ENCODE measurements at places on chromosomes 2 and 18.

- DNase-seq = peak; percentile 76
Measured at GRCh38 chr2:237923481-237924163, 43.2 kb upstream of the UBE2F start.

GRCh38 chr2:171102802-171103201, 57.9 kb downstream of the TLK1 start:
- DNase-seq = no peak

DNA sequence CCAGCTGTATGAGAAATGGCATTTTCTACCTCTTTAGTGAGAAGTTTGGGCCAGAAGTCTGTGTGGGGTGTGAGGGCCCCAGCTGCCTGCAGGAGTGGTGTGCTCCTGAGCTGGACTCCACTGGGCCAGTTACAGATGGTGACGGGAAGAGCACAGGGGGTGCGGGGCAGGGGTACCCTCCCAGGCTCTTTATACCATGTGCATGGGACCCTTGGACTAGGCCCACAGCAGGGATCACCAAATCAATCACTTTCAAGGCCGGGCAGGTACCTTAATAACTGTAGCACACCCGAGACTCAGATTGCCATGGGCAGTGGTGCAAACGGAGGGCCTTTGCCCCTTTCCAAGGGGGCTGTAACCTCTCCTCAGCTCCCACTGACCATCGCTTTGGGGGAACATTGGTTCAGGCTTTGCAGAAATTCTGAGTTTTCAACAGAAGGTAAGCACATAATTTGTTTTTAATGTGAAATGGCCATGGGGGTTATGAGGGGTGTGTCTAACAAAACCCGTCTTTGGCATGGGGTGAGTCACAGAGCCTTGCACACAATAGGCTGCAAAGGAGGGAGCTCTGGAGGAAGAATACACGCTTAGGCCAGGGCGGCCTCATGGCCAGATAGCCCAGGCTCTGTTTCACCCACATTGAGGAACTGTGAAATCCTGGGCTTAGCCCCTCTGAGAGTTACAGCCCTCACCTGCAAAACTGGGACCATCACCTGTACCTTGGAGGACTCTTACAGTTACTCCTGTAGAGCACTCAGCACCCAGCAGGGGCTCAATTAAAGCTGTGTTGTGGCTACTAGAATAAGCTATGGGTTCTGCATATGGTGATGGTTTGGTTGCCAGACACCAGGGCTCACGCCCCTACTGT, 141.0 kb upstream of the BCL2L11 start:
- DNase-seq = no peak

GRCh38 chr2:219285894-219286425, 6.8 kb downstream of the DNAJB2 start:
- no peak for DNase-seq

DNA sequence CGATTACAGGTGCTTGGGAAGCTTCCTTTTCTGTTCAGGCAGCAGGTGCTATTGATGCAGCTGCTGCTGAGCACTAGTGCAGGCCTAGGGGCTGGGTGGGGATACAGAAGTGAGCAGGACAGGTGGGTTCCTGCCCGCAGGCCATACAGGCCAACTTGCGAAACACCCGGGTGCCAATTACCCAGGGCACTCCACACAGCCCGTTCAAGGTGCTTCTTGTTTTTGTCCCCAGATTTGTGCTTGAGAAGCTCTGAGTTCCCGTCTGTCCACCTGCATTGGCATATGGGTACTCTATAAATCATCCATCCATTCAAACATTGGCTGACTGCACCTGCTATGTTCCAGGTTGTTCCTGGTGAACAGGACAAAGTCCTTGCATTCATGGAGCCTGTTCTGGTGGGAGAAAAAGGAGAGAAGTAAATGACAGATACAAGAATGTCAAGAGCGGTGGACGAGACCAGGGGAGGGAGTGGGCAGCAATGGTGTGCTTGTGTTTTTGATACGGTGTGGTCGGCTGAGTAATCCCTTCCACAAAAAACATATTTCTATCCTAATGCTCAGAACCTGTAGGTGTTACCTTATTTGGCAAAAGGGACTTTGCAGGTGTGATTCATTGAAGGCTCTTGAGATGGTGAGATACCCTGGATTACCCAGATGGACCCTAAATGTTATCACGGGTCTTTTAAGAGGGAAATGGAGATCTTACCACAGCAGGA, 31.4 kb downstream of the SH3BP4 start:
- DNase-seq = no peak

DNA sequence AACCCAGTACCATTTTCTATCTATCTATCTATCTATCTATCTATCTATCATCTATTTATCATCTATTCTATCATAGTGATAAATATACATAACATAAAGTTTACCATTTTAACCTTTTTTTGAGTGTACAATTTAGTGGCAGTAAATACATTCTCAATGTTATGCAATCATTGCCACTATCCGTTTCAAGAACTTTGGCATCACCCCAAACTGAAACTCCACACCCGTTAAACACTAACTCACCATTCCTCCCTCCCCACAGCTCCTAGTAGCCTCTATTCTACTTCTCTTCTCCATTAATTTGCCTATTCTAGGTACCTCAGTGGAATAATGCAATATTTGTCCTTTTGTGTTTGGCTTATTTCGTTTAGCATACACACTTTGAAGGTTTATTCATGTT, 82.5 kb upstream of the KCNE4 start:
- no peak for DNase-seq

DNA sequence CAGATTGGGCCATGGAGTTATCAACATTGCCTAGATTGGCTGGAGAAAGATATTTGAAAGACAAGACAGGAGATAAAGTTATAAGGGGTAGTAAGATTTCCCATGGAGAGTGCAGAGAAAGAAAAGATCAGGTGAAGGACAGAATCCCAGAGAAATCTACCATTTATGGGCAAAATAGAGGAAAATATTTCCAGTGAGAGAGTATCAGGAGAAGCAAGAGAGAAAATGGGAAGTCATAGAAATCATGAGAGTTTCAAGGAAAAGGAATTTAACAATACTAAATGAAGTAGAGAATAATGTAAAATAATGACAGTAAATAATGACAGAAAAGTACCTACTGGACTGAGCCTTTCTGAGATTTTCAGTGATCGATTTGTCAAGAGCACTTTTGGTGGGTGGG, 447.6 kb upstream of the CHST9 start:
- DNase-seq = no peak

DNA sequence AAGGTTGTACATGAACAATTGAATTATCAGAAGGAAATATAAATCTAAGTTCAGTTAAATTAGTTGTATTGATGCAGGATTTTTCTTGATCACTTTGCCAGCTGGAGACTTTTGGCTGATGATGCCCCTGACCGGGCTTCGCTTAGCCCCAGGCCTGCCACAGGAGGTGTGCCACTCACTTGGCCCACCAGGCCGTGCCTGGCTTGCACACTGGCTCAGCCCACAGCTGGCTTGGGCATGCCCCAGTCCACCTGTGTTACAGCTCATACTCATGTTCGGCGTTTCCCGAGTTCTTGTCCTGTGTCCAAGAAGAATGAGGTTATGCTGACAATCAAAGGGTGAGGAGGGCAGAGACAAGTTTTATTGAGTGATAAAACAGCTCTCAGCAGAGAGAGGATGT, 773.9 kb upstream of the FANCL start:
- no peak for DNase-seq

GRCh38 chr18:61824733-61825363, 68.0 kb downstream of the RNF152 start:
- no peak for DNase-seq

DNA sequence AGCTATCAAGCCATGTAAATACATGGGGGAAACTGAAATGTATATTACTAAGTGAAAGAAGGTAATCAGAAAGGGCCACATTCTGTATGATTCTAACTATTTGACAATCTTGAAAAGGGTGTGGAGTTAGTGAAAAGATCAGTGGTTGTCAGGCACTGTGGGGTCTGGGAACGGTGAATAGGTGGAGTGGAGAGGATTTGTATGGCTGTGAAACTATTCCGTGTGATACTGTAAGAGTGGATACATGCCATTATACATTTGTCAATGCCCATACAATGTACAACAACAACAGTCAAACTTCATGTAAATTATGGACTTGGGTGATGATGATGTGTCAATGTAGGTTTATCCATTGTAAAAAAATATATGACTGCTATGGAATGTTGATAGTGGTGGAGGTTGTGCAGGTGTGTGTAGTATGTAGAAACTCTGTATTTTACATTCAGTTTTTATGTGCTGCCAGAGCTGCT, 1116.2 kb downstream of the SUCLG1 start:
- DNase-seq = no peak

DNA sequence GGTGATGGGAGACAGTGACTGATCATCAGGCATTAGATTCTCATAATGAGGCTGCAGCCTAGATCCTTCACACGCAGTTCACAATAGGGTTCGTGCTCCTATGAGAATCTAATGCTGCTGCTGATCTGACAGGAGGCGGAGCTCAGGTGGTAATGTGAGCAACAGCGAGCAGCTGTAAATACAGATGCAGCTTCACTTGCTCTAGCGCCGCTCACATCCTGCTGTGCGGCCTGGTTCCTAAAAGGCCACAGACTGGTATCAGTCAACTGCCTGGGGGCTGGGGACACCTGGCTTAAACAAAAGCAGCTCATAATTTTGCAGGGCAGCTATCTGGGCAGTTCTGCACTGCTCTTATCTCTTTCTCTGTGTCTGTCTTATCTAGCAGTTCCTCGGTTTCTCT, 20.4 kb upstream of the CD226 start:
- DNase-seq = peak; percentile 32

DNA sequence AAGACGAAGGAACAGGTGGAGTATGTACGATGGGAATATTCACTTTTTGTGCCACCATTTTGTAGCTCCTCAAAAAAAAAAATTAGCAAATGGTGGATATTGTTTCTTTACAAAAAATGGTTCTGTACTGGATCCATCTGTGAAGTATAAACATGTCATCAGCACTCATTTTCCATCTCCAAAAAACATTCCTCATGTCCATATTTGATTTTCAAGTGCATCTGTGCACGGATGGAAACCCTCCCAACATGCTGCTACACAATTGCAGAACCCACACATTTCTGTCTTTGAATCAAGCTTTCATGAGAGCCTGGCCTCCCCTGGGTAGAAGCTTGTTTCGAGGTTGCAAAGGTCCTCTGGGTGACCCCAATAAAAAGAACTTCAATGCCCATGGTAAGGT, 59.6 kb upstream of the ZEB2 start:
- DNase-seq = no peak

DNA sequence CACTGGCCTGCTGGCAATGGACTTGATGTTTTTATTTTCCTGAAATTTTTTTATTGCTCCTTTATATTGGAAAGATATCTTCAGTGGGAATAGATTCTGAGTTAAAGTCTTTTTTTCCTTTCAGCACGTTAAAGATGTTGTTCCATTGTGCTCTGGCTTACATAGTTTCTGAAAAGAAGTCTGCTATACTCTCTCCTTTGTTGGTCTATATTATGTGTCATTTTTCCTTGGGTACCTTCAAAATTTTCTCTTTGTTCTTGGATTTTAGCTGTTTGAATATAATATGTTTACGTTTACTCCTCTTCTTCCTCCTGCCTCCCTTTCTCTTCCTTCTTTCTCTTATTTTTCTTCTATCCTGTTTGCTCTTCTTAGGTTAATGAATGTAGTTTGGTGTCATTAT, 105.5 kb downstream of the CAPN13 start:
- DNase-seq = no peak

- DNase-seq = no peak
Measured at GRCh38 chr2:98730707-98731040, 258 bp downstream of the MGAT4A start.

DNA sequence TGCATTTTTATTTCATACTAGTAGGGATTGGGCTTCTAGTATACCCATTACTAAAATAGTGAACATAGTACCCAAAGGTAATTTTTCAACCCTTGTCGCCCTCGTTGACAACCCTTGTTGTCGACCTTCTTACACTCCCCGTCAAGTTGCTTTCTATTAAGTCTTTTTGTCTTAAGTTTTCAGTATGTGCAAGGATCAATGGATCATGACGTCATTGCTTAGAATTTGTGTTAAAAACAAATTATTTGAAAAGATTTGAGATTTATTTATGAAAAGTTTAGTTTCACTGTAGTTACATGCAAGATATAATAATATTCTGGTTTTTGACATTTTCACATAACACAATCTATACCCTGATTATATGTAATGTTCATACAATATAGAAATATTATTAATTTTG, 110.4 kb downstream of the CBLN2 start:
- DNase-seq = no peak

- DNase-seq = no peak
Measured at GRCh38 chr2:128363934-128364361, 45.3 kb upstream of the HS6ST1 start.

GRCh38 chr2:106062627-106063026, 131.5 kb downstream of the UXS1 start:
- no peak for DNase-seq

GRCh38 chr18:50313031-50313607, 25.6 kb upstream of the CXXC1 start:
- DNase-seq = no peak

DNA sequence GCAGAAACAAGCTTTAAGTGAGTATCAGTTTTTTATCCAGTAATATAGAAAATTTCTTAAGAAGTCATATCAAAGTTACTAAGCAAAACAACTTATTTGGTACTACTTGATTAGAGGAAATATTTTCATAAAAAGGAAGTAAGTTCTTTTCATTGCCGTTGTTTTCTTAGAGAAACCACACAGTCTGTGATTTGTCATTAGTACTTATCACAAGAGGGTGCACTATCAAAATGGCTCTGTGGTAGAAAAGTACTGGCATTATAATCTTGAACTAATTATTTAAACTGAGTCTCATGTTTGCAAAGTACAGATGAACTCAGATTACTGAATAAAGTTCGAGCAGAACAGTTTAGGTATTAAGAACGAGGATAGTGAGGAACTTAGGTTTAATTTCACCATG, 93.4 kb downstream of the IKZF2 start:
- no peak for DNase-seq

DNA sequence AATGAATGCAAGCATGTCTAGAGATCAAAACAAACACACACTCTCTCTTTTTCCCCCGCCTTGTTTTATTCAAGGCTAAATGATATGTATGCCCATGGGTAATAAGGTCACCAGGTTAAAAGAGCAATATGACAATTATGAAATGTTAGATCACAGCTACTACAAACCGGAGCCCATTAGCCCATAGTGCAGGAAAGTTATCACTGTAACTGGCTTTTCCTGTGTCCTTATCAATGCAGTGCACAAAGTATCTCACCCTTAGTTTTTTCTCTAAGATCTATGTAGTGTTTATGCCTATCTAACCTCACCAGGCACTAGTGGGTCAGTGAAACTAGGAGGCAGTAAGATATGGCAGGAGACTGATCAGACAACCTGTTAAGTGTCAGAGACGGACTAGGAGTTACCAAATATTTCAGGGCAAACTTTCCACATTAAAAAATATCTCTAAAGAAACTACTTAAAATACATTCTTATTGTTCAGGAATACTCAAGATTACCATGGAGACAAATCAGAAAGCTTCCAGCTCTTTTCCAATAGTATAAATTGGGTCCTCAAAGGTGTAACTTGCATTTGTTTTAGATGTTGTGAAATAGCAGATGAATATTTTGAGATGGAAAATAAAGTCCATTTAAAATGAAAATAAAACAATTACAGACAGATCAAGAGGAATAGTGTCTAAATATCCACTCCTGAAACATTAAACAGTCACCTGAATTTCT, 282.2 kb downstream of the EXOC6B start:
- DNase-seq = no peak

GRCh38 chr2:9739531-9739964, 103.7 kb upstream of the TAF1B start:
- DNase-seq = peak; percentile 63

Data from CD4-positive, alpha-beta T cell treated with Interleukin-15 for 1 hour (primary cell).